ENCODE measurements at places on chromosomes 7 and 10. TPM values are rescaled to one million over a fixed set of nuclear protein-coding genes. Genes with fewer than 3 reads are reported as not detected.

The CCDC146 gene
- total RNA-seq = 2.3 TPM

GRCh38 chr7:143373255-143373794 is 7.8 kb upstream of the ZYX start:
- peak overlapping the region; percentile 12 for H3K27ac ChIP-seq
- no peak overlapping the region for H3K4me3 ChIP-seq
- H3K27me3 ChIP-seq = peaks cover 9% of the 10 kb centered on the region
- H3K4me1 ChIP-seq = peaks cover 39% of the 10 kb centered on the region
- no peaks in the 10 kb centered on the region for H3K36me3 ChIP-seq

The CACNB2 gene
- not detected for total RNA-seq

DNA sequence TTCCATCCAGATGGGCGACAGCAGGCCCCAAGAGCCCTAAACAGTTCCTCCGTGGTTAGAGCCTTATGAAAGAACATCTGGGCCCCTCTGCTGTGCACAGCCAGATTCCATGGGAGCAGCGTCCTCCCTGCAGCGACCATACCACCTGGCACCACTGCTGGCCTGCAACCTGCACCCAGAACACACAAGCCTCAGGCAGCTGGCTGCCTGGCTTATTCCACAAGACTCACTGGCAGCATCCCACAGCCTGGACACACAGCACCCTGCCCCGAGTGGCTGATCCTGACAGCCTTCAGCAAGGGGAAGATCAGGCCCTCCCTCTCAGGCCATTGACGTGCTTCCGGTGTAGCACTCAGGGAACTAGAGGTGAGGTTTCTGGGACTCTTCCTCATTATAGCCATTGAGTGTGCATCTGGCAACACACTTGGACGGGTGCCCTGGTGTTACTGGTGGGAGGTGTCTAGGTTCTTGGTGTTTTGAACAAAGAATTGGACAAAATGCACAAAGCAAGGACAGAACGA is 33.7 kb upstream of the ERCC6 start:
- no peaks in the 10 kb centered on the region for H3K36me3 ChIP-seq
- H3K4me3 ChIP-seq = no peak overlapping the region
- no peak for DNase-seq
- H3K27me3 ChIP-seq = peaks cover 2% of the 10 kb centered on the region

The SPDYE16 gene
- total RNA-seq = not detected

The SVOPL gene
- not detected for total RNA-seq

The CALCR gene
- not detected for total RNA-seq

DNA sequence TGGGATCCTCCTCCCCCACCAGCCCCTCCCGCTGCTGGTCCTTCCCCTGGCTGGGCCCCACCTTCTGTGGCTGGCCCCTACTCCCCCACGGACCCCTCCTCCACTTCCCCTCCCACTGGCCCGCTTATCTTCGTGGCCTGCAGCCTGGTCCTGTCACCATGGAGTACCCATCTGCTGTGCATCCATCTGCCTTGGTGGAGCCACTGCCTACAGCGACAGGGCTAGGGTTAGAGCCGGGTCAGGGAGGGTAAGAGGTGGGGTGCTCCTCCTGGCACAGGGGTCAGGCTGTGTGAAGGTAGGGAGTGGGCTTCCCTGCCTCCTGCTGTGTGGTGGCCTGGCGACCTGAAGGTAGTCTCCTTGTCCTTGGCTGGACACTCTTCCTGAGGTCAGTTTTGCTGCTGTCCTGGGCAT is 5.2 kb downstream of the ADCY1 start:
- H3K4me3 ChIP-seq = no peak overlapping the region
- H3K27me3 ChIP-seq = peaks cover 17% of the 10 kb centered on the region
- H3K27ac ChIP-seq = no peak overlapping the region
- no peak for DNase-seq
- H3K36me3 ChIP-seq = no peaks in the 10 kb centered on the region

DNA sequence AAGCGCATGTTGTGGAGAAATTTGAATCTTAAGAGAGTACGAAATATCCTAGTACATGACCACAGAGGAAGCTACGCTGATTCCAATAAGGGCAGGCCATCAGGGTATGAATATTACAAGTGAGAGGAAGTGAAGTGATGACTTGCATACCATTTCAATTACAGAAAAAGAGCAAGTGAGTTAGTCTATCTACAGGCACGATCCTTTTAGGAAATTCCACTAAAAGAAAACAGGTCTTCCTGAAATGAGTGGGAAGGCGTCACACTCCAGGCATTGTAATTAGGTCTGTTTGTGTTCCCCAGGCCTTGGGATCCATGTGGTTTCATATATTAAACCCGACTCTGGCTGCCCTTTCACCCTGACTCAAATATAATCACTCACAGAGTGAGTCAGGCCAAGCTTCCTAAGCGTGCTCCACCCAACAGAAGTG is 152.5 kb downstream of the SEMA3A start:
- H3K36me3 ChIP-seq = no peaks in the 10 kb centered on the region
- H3K4me3 ChIP-seq = no peak overlapping the region
- no peaks in the 10 kb centered on the region for H3K4me1 ChIP-seq
- no peaks in the 10 kb centered on the region for H3K27me3 ChIP-seq
- H3K27ac ChIP-seq = no peak overlapping the region

DNA sequence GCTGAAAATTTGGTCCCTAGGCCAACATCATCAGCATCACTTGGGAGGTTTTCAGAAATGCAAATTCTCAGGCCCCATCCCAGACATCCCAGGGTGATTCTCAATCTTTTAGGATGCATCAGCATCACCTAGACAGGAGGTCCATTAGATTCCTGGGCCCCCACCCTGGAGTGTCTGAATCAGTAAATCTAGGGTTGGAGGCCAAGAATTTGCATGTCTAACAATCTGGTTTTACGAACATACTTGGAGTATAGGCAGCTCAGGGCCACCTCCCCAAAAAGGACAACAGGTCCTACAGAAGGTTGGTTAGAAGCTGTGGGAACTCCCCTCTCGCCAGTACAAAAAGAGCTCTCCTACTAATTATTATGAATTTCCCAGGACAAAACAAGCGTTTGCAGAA is 15.5 kb downstream of the ZC3HAV1 start:
- peak overlapping the region; percentile 82 for H3K4me3 ChIP-seq
- H3K4me1 ChIP-seq = peaks cover 74% of the 10 kb centered on the region
- no peaks in the 10 kb centered on the region for H3K27me3 ChIP-seq

- no peak overlapping the region for H3K4me3 ChIP-seq
- no peaks in the 10 kb centered on the region for H3K36me3 ChIP-seq
- peak; percentile 83 for DNase-seq
- no peak overlapping the region for H3K27ac ChIP-seq
- no peaks in the 10 kb centered on the region for H3K4me1 ChIP-seq
- H3K27me3 ChIP-seq = peaks cover 7% of the 10 kb centered on the region
These were observed 69.8 kb downstream of the LSMEM1 start for GRCh38 chr7:112550468-112551060.

The HGF gene
- total RNA-seq = not detected

DNA sequence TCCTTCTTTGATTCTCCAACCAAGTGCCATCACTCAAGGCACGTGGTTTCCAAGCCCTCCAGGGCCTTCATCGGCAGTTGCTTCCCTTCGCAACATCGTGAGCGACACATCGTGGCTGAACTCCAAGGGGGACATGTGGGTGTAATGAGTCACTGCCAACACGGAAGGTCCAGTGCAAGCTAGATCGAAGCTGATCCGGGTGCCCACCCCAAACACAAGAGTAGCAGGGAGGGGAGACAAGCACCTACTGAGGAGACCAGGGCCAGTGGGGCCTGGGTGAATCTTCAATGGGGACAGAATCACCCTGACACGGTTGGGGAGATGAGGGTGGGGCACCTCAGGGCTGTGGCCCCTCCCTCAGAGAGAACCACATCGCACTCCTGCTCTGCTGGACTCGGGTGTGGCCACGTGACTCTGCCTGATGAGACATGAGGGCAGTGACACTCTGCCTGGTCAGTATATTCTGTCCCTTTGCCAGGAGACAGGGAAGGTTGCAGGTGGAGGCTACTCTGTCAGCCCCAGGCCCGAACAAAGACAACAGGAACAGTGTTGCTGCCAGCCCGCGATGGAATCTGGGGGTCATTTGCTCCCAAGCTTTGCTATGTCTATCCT is 36.8 kb upstream of the HSPA12A start:
- no peak overlapping the region for H3K4me3 ChIP-seq
- no peak for DNase-seq
- no peaks in the 10 kb centered on the region for H3K4me1 ChIP-seq
- H3K27ac ChIP-seq = no peak overlapping the region

DNA sequence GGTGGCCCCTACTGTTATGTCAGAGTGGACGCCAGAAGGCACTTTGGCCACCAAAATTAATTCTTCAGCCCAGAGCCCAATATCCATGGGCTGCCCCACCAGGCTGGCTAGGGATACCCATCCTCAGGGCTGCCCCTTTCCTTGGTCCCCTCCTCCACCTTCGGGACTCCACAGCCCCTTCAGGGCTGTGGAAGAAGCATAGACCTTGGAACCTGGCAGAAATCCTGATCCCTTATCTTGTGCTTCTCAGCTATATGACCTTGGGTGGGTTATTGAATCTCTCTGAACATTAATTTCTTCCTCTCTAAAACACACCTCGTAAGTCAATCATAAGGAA is 499 bp upstream of the TMUB1 start:
- peak overlapping the region; percentile 95 for H3K4me3 ChIP-seq
- peaks cover 15% of the 10 kb centered on the region for H3K27me3 ChIP-seq
- peaks cover 15% of the 10 kb centered on the region for H3K36me3 ChIP-seq
- peaks cover 34% of the 10 kb centered on the region for H3K4me1 ChIP-seq
- no peak for DNase-seq

DNA sequence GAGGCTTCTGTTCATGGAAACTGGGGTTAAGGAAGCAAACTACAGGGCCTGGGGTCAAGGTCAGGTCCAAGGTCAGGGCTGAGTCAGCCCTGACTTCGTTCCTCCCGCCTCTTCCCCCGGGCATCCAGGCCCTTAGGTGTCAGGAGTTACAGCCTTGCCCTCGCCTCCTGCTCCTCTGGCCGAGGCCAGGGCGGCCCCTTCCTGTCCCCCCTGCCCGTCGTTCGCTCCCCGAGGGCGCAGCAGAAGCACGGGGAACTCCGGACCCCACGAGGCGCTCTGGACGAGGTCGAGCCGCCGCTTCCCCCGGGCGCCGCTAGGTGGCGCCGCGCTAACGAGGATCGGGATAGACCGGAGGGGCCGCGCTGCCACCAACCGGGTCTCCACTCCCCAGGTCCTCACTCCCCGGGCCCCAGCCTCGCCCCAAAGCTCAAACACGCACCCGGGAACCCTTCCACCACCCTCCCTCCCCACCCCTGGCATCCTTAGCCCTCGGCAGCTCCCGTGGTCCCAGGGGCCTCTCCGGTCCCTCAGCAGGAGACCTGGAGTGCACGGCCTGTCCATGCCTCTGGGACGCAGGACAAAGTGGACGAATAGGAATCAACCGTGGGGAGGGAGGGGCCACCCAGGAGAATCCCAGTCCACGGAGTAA is 59.2 kb upstream of the MYL10 start:
- peaks cover 2% of the 10 kb centered on the region for H3K27me3 ChIP-seq
- no peak overlapping the region for H3K4me3 ChIP-seq
- H3K36me3 ChIP-seq = no peaks in the 10 kb centered on the region
- H3K4me1 ChIP-seq = peaks cover 5% of the 10 kb centered on the region
- DNase-seq = peak; percentile 95

GRCh38 chr10:92407305-92408016 is 116.5 kb downstream of the MARCHF5 start:
- DNase-seq = no peak
- no peak overlapping the region for H3K4me3 ChIP-seq
- H3K36me3 ChIP-seq = no peaks in the 10 kb centered on the region
- no peak overlapping the region for H3K27ac ChIP-seq

The YAE1 gene
- total RNA-seq = 14.2 TPM

The DPCD gene
- 6.4 TPM for total RNA-seq

The EBLN1 gene
- total RNA-seq = not detected

- H3K4me1 ChIP-seq = no peaks in the 10 kb centered on the region
- no peaks in the 10 kb centered on the region for H3K36me3 ChIP-seq
These were observed 179.7 kb downstream of the HGF start for GRCh38 chr7:81590131-81590530.

DNA sequence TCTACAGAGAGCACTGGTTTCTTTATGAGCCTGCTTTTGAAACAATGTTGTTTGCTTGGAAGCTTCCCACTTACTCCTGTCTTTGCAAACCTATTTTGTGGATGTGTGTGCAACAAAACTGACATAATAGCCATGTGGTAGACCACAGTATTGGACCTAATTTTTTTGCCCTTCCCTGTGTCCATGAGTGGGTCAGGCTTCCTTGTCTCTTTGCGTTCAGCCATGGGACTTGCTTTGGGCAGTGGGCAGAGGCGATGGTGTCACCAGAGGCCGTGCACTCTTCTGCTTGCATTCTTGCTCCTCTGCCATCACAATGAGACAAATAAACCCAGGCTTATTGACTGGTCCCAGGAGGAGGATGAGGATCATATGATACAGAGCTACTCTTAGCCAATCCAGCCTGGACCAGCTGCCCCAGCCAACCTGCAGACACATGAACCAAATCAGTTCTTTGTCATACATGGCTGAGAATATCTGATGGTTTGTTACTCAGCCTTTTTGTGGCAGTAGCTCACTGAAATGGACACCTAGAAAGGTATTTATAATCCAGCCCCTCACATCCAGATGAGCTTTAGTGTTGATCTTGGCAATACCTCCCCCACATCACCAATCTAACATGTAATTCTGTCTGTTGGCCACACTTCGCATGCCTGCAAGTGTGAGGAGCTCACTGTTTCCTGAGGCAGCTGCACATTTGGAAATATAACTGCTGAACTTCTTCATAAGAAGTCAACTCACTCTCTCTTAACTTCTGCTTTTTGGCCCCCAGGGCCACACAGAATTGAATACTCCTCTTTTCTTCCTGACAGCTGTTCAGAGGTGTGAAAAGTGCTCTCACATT is 427.8 kb upstream of the ZMIZ1 start:
- no peak overlapping the region for H3K27ac ChIP-seq
- no peak for DNase-seq
- H3K27me3 ChIP-seq = no peaks in the 10 kb centered on the region

- no peak for DNase-seq
- H3K36me3 ChIP-seq = no peaks in the 10 kb centered on the region
- no peaks in the 10 kb centered on the region for H3K4me1 ChIP-seq
- H3K27me3 ChIP-seq = peaks cover 2% of the 10 kb centered on the region
- no peak overlapping the region for H3K27ac ChIP-seq
These were observed 58.0 kb upstream of the PRKAR2B start for GRCh38 chr7:106986450-106986977.

The KLF14 gene
- total RNA-seq = not detected

The GPR158 gene
- not detected for total RNA-seq

The CALHM3 gene
- total RNA-seq = not detected

DNA sequence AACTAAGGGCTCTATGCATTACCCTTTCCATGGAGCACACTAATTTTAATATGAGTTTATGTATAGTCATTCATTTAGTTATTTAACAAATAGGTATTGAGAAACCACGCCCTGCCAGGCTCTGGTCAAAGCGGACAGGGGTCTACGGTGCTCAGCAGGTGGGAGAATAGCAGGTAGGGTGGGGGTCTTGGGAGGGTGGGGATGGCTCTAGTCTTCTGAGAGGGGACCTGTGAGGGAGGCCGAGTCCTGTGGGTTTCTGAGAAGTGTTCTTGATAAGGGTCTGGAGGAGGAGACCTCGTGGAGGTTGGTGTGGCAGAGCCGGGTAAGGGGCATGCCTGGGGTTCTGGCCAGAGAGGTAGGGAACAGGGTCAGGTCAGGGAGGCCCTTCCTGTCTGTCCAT is 1.1 kb downstream of the WDFY4 start:
- no peaks in the 10 kb centered on the region for H3K4me1 ChIP-seq
- H3K27me3 ChIP-seq = peaks cover 5% of the 10 kb centered on the region
- H3K4me3 ChIP-seq = no peak overlapping the region
- H3K27ac ChIP-seq = no peak overlapping the region
- no peak for DNase-seq

The PRKAG2 gene
- 15.5 TPM for total RNA-seq

The LIPF gene
- total RNA-seq = not detected

GRCh38 chr7:111229916-111230315 is 139.0 kb downstream of the LRRN3 start:
- no peak overlapping the region for H3K4me3 ChIP-seq
- H3K36me3 ChIP-seq = no peaks in the 10 kb centered on the region
- no peaks in the 10 kb centered on the region for H3K27me3 ChIP-seq
- no peak overlapping the region for H3K27ac ChIP-seq
- H3K4me1 ChIP-seq = peaks cover 9% of the 10 kb centered on the region

The FXYD4 gene
- not detected for total RNA-seq
